Kidney (tissue), 22 donors: ENCODE measurements at places on chromosomes 13 and 19. TPM values are rescaled to one million over a fixed set of nuclear protein-coding genes. Genes with fewer than 3 reads are reported as not detected.

The CYP4F3 gene
- polyA plus RNA-seq = 17.9 TPM

The KIR2DL3 gene
- not detected for polyA plus RNA-seq

The PRTN3 gene
- not detected for polyA plus RNA-seq

The LMTK3 gene
- polyA plus RNA-seq = 4.2 TPM

The PEAK3 gene
- not detected for polyA plus RNA-seq

The ATP8A2 gene
- 0.73 TPM for polyA plus RNA-seq

The C2CD4C gene
- polyA plus RNA-seq = 0.99 TPM

The PRX gene
- 12.6 TPM for polyA plus RNA-seq

GRCh38 chr13:107079423-107080049, 511.6 kb upstream of the ARGLU1 start:
- no peak for DNase-seq

- no peak for DNase-seq
These were observed 174.6 kb downstream of the SUCLA2 start for GRCh38 chr13:47826471-47826870.

DNA sequence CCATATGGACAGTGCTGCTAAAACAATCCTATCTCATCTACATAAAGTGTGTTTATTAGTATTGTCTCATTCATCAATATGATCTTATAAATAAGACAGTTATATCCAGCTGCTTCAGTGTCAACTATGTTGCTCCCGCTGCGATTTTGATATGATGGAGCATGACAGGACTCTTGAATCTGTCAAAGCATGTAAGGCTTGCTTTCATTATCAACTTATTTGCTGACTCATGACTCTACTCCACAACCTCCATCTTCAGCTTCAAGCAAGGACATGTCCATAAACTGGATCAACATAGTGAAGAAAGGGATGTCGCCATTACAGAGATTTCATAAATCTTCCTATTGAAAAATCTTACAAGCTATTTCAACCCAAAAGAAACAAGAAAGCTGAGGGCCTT, 2812.6 kb downstream of the PCDH9 start:
- DNase-seq = no peak

- no peak for DNase-seq
These were observed 1.7 kb downstream of the TSC22D1 start for GRCh38 chr13:44574466-44574855.

DNA sequence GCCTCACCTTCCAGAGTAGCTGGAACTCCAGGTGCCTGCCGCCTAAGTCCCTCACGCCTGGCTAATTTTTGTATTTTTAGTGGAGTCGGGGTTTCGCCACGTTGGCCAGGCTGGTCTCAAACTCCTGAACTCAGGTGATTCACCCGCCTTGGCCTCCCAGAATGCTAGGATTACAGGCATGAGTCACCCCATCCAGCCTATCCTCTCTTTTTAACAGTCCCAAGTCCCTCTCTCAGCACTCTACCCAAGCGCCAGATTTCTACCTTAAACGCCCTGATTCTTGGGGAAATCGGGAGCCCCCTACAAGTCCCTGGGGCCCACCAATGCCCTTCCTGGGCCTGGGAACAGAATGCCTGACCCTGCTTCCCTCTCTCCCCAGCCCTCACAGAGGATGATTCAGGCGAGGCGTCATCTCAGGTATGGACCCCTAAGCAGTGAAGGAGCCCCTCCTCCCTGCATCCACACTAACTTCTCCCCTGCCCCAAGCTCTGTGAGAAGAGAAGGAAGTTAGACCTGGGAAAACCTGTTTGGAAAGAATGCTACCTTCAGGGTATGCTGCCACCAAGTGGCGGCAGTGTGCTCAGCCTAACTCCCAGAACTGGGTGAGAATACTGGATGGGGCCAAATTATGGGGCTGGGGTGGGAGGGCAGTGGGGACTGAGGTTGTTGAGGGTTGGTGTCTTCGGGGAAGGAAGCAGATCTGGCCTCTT, 20.8 kb upstream of the EBI3 start:
- peak; percentile 29 for DNase-seq

GRCh38 chr19:40231544-40232424, 5.3 kb upstream of the CCNP start:
- peak; percentile 63 for DNase-seq

- peak; percentile 30 for DNase-seq
These were observed 6.0 kb upstream of the GRTP1 start for GRCh38 chr13:113369881-113370280.

DNA sequence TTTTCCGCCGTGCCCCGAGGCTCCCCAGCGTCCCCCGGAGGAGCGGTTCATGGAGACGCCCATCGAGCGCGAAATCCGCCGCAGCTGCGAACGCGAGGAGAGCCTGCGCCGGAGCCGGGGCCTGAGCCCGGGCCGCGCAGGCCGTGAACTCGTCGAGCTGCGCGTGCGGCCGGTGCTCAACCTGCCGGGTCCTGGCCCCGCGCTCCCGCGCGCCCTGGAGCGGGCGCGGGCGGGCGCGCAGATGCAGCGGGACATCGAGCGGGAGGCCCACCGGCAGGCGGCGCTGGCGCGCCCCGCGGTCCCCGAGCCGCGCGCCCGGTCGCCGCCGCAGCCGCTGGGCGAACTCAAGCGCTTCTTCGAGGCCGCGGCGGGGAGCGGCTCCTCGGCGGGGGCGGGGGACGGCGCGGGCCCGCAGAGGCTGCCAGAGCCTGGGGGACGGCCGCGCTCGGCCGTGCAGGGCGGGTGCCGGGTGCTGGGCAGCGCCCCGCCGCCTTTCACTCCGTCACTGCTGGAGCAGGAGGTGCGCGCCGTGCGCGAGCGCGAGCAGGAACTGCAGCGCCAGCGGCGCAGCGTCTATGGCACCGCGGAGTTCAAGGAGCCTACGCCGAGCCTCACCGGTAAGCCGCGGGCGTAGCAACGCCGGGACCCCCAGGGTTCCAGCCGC, 807 bp downstream of the MISP3 start:
- DNase-seq = peak; percentile 86

- DNase-seq = no peak
These were observed 1.0 kb upstream of the SLC17A7 start for GRCh38 chr19:49442354-49442753.

DNA sequence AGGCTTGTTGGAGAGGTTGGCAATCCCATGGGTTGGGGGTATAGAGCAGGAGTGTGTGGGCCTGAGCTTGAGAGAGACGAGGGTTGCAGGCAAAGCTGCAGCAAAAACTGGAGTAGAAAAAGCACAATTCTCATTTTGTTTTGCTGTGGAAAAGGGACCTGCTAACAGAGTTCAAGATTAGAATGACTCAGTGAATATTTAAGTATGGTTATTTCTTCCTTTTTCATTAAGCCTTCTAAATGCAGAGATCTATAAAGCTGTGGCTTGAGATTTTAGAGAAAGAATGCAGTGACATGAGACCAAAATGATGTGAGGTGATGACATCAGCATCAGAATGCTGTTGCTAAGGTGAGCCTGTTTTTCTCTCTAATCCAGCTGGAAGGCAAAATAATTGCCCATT, 10.8 kb upstream of the MBNL2 start:
- no peak for DNase-seq

- DNase-seq = no peak
These were observed 371.8 kb downstream of the SLITRK6 start for GRCh38 chr13:85427416-85427815.

DNA sequence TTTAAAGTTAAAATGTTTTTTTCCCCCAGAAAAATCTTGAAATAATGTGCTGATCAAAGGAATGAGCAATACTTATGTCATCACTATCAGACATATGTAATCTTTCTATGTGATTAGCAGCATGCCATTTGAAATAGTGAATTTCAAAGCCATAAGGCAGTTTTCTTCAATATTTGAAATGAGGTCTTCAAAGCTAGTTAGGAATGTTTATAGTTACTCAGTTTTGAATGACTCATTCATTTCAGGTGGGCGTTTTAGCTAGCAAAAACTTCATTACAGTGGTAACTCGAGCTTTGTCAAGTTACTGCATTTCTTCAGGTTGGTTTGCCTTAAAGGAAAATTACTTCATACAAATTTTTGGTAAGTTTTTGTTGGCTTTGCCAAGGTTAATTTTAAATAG, 102.1 kb downstream of the ATP8A2 start:
- DNase-seq = no peak

GRCh38 chr19:49110567-49110966, 3.6 kb upstream of the LIN7B start:
- DNase-seq = no peak

- no peak for DNase-seq
These were observed 442.3 kb downstream of the TUBA3C start for GRCh38 chr13:18739310-18739709.

DNA sequence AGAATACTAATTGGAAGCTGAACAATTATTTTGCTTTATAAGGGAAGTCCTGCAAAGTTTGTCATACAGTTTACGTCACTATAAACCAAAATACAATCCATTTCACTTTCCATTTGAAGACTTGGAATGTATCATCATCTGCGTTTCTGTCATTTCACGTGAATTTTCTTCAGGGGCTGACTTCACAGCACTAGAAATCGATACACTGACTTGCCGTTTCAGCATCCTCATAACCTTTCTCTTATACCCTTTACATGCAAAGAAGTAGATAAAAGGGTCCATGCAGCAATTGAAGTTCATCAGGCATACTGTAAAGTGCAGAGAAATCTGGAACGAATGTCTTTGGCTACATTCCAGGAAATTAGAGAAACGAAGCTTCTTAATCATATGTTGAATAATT, 12.2 kb downstream of the GPR183 start:
- no peak for DNase-seq

- DNase-seq = no peak
These were observed 25.2 kb upstream of the IGSF23 start for GRCh38 chr19:44587963-44588770.

DNA sequence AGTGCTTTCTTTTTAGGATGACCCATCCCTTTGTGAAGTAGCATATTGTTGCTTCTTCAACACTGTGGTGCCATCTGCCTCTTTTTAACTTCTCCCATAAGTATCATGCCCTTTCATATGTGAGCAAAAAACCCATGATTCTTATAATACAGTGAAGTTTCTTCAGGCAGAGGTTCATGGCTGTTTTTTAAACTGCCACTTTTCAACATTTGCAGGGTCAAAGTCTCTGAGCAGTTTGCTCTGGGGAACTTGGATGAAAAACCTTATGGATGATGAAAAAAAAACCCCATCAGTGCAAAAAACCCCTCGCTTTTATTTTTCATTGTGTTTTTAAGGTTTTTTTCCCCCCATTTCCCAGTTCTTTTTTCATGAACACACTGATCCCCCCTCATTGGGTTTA, 158.5 kb downstream of the LMO7 start:
- no peak for DNase-seq
